ENCODE measurements at places on chromosomes 11 and 22. TPM values are rescaled to one million over a fixed set of nuclear protein-coding genes. Genes with fewer than 3 reads are reported as not detected.

OR4A16 gene
- total RNA-seq, result not detected

CCDC89 gene
- not detected for total RNA-seq

PGR gene
- 0.35 TPM for total RNA-seq

DNA sequence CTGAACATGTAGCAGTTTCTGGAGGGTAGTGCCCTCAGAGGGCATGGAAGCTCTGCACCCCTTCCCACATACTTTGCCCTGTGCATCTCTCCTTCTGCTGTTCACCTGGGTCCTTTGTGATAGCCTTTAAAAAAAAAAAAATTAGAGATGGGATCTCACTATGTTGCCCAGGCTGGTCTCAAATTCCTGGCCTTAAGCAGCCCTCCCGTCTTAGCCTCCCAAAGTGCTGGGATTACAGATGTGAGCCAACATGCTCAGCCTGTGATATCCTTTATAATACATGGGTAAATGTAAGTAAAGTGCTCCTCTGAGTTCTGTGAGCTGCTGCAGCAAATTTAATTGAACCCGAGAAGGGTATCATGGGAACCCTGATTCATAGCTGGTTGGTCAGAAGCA lies 33.7 kb downstream of the PPFIA1 start:
- DNase-seq, result no peak

GRCh38 chr11:2690596-2691354 lies 9.0 kb downstream of the KCNQ1OT1 start:
- DNase-seq, result no peak

DNA sequence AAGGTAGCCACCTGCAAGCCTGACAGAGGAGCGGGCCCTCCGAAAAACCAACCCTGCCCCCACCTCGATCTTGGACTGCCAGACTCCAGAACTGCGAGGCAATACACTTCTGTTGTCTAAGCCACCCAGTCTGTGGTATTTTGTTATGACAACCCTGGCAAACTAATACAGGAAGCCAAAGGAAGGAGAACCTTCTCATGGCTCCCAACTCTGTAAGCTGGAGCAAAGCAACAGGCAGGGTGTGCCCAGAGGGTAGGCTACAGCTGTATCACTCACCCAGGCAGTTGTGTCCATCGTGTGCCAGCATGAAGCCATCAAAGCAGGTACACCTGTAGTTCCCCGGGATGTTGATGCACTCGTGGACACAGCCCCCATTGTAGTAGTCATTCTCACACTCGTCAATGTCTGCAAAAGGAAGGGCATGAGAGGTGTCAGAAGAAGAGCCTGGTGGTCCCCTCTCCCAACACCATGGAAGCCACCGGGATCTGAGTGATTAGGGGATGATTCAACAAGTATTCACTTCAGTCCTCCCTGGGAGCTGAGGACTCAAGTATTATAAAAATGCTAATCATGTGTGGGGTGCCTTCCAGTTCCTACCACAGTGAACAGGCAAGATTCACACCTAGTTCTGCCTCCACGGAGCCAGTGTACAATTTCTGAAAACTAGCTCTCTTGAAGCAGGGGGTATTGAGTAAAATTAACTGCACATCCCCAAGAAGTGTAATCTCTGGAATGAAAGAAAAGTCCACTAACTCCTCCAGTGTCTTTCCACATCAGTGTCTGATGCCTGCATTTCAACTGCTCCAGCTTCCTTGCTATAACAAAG lies 23.3 kb downstream of the SCUBE1 start:
- no peak for DNase-seq

DNA sequence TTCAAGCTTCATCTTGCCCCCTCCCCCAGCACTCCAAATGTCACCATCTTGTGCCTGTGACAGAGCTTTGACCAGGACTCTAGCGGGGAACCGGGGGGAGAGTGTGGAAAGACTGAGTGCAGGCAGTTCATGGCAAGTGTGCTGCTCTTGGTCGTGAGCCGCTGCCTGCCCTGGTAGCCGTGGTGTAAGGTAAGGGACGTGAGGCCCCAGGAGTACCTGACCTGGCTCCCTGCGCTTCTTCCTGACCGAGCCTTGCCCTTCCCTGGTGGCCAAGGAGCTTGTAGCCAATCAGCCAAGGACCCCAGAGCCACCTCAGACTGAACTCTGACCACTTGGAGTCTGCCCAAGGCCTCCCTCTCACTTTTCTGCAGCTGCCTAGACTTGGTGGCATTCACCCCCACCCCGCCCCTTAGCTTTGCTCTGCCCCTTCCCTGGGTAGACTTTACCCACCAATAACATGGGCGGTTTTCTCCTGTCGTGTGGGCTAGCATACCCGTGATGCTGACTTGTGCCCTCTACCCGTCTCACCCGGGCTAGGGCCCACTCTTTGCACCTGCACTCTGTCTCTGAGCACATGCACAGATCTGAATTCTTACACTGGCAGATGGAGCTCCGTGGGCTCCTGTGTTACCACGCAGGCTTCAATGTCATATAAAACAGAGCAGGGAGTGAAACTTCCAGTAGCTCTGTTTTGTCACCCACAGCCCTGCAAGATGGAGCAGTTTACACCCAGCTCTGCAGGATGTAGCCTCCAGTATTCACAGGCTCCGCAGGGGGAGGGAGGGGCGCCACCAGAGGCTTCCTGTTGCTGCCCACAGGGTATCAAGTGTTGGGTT lies 1.5 kb downstream of the DGKZ start:
- no peak for DNase-seq

CCDC73 gene
- not detected for total RNA-seq

OR51I1 gene
- not detected for total RNA-seq

DNA sequence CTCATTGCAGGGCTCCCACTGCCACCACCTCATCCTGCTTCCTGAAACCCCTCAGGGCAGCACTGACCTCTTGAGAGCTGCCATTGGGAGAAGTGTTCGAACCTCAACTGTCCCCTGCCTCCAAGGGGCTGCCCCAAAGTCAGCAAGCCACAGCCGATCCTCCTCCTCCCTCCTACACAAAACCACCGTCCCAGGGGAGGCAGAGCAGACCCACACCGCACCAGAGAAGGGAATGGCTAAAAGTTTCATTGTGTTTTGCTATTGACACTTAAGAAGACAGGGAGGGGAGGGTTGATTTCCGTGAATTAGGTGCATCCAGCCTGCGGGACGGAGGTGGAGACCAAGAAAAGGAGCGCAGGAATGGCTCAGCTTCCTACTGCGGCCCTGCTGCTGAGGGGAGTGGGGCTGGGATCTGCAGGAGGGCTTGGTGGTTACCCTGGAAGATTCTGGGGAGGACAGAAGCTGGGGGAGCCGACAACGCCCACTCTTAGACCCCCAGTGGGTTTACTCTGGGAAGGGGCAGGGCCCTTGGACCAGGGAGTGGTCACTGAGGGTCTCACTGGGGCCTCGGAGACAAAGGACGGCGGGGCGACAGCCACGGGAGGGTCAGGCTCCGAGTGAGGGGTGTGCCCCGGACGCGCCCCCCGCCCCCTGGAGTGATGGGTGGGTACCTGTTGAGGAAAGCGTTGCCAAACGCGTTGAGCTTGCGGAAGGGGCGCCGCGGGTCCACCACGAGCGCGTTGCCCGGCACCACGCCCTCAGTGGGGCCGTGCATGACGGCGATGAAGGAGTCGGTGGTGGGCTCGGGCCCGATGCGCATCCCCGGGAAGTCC lies 815 bp downstream of the EHD1 start:
- no peak for DNase-seq

- no peak for DNase-seq
Observed at GRCh38 chr11:39972461-39972860, 1487.0 kb downstream of the LRRC4C start.

ADAMTS8 gene
- total RNA-seq, result 15.5 TPM

RBMXL2 gene
- not detected for total RNA-seq

GGT5 gene
- not detected for total RNA-seq

- no peak for DNase-seq
Observed at GRCh38 chr11:110356762-110357671, 60.6 kb upstream of the RDX start.

TSSC4 gene
- total RNA-seq, result 44.3 TPM

DNA sequence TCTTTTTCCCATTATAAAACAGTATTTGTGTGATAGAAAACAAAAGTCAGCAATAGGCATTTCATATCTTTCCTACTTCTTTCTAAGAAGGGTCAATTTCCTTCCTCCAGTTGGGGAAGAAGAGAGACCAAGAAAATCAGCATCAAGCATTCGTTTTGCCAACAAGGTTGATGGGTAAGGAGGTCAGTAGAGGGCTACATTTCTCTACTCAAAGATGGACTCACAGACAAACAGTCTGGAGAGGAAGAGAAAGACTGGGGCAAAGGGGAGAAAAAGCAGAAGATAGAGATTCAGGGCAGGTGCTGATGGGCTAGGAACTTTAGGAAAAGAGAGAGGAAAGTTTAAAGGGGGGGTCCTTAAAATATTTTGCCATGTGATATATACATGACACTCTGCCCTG lies 8.6 kb upstream of the MTNR1B start:
- no peak for DNase-seq

MMP10 gene
- total RNA-seq, result not detected

- no peak for DNase-seq
Observed at GRCh38 chr22:25331050-25331449, 111.6 kb downstream of the CRYBB2 start.

- no peak for DNase-seq
Observed at GRCh38 chr22:17422736-17423343, 53.6 kb downstream of the CECR2 start.

- DNase-seq, result no peak
Observed at GRCh38 chr11:44823006-44823405, 96.2 kb downstream of the TSPAN18 start.

DNA sequence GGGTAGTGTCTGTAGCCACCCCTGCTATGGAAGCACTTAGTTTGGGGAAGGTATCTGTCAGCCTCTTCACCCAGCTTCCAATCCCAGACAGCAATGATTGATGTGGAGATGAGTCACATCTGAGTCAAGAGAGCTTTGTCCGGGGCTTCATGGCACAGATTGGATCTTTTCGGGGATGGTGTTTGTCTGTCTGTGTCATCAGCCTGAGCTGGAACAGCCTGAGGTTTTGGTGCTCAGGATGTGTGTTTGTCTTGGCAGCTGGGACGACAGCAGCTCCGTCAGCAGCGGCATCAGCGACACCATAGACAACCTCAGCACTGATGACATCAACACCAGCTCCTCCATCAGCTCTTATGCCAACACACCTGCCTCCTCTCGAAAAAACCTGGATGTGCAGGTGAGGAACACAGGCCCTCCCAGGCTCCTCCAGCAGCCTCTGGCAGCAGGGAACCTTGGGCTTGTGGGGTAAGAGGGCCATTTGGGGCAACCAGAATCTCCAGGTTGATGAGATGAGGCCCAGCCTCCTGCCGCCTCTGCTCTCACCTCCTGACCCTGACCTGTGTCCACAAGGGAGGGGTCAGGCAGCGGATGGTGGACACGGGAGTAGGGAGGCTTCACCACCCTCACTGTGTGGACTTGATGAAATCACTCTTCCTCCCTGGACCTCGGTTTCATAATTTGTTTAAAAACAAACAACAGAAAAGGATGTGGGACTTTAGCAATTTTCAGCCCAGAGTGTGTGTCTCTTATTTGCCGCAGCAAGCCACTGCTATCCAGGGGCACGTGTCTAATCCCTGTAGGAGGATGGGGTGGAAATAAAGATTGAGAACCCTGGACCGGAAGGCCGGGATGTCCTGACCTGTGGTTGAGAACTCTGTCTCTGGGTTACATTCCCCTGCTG lies 124.3 kb downstream of the DBX1 start:
- no peak for DNase-seq

DNA sequence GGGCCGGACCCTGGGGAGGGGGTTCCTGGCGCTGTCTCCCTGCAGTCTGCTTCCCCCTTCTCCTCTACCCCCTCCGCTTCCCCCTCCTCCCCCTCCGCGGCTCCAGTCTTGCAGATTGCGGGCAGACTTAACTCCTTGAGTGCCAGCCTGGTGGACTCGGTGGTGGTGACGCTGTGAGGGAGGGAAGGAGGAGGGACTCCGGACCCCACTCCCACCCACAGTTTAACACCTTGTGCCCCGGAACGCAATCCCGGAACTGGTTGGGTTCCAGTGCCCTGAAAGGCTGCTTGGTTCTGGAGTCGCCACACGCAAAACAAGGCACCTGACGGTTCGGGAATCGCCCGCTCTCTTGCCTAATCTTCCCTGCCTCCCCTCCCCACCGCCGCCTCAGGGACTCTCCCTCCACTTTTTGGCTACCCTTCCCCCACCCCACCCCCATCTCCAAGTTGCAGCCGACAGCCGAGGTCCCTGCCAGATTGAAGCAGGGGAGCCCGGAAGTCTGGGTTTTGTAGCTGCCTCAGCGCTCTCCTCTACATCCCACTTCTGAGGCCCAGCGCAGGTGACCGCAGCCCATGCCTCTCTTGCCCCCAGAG lies 3.9 kb upstream of the BCL9L start:
- peak; percentile 83 for DNase-seq

ANO5 gene
- 4.6 TPM for total RNA-seq

- DNase-seq, result no peak
Observed at GRCh38 chr11:73034777-73035176, 107.3 kb downstream of the FCHSD2 start.

GRCh38 chr22:27930331-27931060 lies 11.4 kb upstream of the PITPNB start:
- DNase-seq, result no peak

DNA sequence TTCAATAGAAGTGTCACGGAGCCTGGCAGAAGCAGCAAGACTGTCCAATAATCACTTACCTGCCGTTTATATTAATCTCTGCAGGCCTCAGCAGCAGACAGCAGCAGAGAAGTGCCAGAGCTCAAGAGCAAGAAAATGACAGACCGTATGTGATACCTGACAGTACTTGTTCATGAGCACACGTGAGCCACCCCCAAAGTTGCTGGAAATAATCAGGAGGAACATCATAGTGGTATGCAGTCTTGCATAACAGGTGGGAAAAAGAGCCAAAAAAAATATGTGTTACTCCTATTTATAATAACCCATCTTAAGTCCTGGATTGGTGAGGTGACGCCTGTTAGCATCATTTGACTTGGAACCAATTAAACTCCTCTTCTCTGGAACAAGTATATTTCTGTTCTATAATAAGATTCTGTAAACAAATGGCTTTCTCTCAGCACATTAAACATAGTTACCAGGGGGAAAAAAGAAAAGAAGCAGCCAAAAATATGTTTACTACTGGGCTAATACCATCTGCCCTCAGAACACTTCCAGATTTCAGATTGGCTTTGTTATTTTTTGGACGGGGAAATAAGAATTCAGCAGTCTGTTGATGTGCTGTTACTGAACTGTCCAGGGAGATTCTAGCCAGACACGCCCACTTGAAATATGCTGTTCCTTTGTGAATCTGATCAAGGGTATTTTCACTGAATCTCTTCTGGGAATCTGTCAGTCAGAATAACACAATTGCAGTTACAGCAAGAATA lies 7.9 kb upstream of the SLN start:
- DNase-seq, result no peak

GRCh38 chr11:120034881-120035630 lies 102.9 kb downstream of the TRIM29 start:
- peak; percentile 41 for DNase-seq

GRCh38 chr11:130874396-130874795 lies 41.9 kb downstream of the SNX19 start:
- no peak for DNase-seq

PAX6 gene
- total RNA-seq, result 0.30 TPM

DNA sequence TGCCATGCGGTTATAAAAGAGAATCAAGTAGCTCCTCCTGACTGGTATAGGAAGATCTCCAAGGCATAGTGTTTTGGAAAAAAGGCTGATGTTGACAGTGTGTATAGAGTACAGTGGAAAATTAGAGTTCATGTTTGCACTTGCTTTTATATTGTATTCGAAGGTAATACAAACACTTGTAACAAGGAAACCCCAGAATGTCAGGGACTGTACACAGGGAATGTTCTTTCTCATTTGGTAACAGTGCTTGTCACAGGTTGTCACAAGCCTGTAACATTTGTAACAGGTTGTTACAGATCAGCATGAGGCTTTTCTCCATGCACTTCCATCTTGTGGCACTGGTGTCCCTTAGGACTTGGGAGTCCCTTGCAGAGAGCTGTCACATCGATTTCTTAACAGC lies 64.0 kb downstream of the GRK3 start:
- DNase-seq, result no peak

GRCh38 chr11:33168709-33169200 lies 7.5 kb upstream of the CSTF3 start:
- DNase-seq, result no peak

PGA5 gene
- 0.67 TPM for total RNA-seq
